NCI-H2107 (cell line): ENCODE measurements at places on chromosomes 3 and 15.

DNA sequence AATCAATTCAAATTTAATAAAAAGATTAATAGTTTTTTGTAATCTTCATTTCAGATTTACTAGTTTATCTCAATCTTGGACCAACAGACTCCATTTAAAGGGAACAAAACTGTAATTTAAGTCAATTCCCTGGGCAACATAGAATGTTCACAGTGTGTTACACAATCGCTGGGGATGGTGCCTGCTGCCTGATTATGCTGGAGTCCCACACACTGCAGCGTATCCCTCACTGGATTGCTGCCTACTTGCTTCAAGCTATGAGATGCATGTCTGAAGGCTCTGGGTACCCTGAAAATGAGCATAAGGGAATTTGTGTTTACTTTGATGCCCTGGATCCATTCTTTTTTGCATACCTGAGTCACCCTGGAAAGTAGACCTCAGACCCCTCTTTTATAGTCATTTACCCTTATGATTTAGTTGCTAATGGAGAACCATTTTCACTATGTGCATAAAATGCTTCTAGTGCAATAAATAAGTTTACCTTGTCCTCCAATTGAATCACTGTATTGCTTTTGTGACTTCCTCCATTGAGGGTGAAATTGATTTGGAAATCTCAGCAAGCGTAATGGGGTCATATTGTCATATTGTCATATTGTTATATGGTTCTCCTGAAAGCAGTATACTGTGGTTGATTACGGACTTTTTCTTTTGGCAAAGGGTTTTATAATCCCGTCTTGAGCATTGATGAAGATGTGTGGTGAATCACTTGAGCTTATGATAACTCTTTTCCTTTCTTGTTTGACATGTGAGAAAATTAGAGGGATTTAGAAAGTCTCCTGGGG is 35.9 kb downstream of the ITPR1 start:
- no peak for DNase-seq

DNA sequence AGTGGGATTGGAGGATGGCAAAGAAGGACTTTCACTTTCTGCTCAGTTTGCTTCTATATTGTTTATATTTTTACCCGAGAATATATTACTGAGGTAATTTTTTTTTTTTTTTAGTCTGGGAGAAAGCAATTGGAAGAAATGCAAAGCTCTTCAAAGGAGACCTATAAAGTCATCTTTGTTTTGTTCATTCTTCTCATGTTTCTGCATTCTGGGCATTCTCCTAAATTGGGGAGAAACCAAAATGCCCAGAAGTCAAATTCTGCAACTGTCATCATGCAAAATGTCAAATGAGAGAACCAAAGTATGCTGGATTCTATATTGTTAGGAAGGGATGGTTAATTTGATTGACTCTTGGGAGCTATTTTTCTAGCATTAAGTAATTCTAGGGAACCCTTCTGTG is 168.3 kb upstream of the TSC22D2 start:
- no peak for DNase-seq

DNA sequence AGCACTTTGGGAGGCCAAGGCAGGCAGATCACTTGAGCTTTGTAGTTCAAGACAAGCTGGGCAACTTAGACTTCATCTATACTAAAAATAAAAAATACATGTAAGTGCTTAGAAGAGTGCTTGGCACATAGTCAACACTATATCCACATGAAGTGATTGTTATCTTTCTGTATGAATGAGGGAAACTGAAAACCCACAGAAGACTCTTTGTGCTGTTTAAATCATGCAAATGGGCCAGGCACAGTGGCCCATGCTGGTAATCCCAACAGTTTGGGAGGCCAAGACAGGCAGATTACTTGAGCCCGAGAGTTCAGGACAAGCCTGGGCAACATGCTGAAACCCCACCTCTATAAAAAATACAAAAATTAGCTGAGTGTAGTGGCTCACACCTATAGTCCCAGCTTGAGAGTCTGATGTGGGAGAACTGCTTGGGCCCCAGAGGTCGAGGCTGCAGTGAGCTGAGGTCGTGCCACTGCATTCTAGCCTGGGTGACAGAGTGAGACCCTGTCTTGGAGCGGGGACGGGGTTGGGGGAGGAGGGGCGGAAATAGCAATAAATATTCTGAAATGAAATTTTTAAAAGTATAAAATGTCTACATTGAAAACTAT is 129.7 kb downstream of the NR2E3 start:
- no peak for DNase-seq

DNA sequence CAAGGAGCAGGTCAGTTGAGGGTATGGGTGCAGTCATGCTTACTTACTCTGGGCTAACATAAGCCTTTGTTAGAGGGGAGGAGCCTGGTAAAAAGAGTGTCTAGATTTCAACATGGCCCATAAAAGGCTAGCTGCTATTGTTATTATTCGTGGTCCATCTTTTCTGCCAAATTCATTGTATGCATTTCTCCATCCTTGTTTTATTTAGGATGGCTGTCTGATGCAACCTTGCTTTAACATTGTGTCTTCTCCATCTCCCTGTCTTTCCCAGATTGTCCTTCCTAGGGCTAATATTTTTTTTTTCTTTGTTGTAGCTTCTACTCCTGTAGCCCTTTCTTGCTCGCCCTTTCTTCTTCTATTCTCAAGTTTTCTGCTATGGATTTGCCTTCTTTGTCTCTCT is 12.6 kb downstream of the RBMS3 start:
- no peak for DNase-seq

DNA sequence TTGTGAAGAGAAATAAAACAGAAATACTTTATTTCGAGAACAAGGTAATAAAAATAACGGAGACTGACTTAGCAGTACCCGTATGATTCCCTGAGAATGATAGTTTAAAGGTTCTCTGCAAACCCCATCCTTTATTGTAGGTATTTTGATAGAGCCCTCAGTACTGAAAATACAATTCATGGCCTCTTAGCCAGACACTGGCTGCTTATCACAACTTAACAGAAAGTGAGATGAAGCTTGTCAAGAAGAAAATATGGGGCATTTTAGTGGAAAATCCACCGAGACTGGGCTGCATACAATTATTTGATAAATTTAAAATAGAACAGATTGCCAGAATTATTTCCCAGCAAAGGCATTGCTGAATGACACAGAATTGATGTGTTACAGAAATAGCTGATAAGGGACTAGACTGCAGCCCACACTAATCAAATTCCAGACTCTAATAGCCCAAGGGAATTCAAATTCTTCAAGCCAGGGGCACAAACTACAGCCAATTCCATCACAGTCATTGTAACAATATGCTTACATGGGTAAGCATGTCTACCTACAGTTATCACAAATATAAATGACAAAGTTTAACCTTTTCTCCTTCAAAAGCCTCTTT is 521.9 kb downstream of the PLOD2 start:
- DNase-seq, result no peak

DNA sequence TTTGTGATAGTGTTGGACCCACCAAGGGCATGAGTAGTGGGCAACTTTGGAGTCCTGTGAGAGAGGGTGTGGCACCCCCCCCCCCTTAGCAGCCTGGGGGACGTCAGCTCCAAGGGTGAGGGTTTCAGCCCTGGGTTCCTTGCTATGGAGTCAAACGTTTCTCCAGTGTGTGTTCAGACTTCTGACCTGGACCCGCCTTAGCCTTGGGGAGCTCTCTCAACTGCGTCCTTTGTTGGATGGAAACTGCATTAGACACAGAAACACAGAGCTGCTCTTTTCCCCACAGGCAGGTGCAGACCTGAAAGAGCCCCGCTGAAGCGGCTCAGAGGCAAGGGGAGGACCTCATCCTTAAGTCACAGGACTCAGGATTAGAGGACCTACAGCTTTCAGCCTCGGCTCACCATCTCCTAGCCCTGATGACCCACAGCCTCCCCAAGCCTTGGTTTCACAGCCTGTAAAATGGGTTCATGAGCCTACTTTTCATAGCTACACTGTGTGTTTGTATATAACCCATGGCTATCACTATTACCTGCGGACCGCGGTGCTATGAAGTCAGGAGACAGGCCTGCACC is 19.9 kb downstream of the ZNF710 start:
- DNase-seq, result no peak

GRCh38 chr3:106533093-106533787 is 664.4 kb upstream of the CBLB start:
- no peak for DNase-seq

GRCh38 chr3:195213639-195214315 is 57.2 kb downstream of the XXYLT1 start:
- no peak for DNase-seq

DNA sequence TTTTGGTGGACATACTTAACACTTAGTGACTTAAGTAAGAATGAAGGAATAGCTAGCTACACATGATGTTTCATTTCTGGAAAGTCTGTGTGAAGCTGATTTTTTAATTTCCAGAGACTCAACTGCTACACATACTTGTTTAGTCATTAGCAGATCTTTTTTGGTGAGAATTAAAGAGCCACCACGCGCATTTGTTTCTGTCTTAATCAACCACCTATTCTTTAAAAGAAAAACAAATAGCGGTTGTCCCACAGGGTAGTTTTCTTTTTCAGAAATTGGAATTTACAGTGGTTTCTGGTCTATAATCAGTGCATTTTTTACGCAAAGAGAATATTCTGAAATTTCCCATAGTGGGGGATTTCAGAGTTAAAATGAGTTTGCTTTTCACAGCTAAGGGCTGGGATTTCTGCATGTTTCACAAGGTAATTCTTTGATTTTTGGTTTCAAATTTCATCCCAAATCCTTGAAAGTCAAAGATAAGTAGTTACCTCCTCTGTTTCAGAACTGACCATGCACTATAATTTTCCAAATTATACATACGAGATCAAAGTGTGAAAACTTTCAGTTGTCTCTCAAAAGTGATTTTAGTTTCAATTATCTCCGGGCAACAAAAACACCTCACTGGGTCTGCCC is 631.0 kb upstream of the GRM7 start:
- DNase-seq, result no peak

GRCh38 chr3:148648685-148649352 is 48.9 kb upstream of the AGTR1 start:
- no peak for DNase-seq

GRCh38 chr15:101048581-101049030 is 129.4 kb downstream of the LRRK1 start:
- no peak for DNase-seq

- DNase-seq, result no peak
Measured at GRCh38 chr3:65728138-65728537, 310.6 kb downstream of the MAGI1 start.

- DNase-seq, result no peak
Measured at GRCh38 chr3:11654166-11654565, 10.5 kb upstream of the VGLL4 start.

- DNase-seq, result no peak
Measured at GRCh38 chr15:68204361-68204760, 771 bp downstream of the CALML4 start.

DNA sequence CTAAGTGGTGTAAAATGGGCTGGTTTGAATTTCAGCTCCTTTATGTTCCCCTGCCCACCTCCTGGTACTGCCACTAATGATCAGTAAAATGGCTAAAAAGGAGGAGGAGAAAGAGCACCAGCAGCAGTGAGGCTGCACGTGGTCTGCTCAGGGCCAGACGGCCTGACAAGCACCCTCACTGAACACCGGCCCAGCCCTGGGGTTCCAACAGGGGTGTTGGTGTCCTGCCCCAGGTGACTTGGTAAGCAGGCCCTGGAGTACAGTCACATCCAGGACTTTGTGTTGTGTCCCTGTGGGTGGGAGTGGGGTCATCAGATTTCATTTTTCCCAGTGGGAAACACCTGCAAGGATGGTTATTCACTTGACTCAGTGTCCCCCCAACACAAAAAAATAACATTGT is 5.4 kb downstream of the BAHD1 start:
- DNase-seq, result no peak

DNA sequence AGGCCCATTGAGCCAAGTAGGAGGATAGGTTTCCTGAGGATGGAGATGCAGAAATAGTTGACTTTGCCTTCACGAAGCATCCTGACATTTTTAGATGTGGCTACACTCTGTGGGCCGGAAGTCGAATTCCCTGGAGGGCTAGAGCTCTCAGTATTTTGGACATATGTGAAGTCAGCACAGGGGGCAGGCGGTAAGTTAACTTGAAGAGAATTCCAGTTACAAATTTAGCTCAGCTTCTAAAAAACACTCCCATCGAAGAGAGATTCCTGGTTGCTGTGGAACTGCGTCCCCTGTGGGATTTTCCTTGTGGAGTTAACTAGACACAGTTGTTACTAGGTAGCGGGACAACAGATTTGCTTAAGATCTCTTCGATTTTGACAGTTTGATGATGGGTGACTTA is 161.9 kb upstream of the RGMA start:
- DNase-seq, result no peak

GRCh38 chr15:80041494-80042253 is 17.8 kb upstream of the ZFAND6 start:
- no peak for DNase-seq

DNA sequence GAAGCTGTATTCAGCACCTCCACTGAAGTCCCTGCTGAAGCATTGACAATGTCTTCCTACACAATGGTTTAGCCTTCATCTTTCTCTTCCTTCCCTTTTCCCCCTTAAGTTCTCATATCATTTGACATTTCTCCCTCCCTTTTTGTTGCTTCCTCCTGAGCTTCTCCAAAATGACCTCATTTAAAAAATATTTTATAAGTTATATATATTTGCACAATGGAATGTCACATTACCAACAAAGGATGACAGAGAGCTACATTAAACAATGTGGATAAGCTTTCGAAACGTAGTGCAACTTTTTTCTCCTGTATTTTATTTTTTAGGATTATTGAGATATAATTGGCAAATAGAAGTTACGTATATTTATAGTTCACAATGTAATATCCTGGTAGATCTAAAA is 13.2 kb upstream of the DLG1 start:
- DNase-seq, result no peak

DNA sequence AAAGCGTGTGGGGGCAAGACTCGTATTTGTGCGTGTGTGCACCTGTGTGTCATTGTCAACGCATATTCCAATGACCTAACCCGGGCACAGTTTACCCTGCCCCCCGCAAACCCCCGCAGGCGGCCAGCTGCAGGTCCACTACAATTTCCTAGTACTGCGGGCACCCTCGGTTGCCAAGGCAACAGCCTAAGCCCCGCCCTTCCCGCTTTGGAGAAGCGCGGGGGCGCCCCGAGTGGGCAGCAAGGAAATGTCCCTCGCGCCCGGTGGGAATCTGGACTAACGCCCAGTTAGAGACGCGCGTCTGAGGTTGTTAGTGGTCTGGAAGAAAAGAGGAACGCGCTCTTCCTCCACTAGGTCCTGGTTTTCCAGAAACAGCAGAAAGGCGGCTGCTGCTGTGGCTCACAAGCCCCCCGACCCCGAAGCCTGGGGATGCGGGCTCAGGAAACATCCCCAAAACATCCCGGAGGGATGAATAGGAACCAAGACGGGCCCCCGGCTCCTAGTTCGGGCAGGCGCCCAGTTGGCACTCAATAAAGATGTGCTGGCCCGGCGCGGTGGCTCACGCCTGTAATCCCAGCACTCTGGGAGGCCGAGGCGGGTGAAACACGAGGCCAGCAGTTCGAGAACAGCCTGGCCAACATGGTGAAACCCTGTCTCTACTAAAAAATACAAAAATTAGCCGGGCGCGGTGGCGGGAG is 1.1 kb downstream of the ABHD14A start:
- no peak for DNase-seq
